ENCODE measurements at places on chromosomes 3 and 15.

- no peak for DNase-seq
Observed at GRCh38 chr3:58874795-58875194, 175.0 kb downstream of the CFAP20DC start.

DNA sequence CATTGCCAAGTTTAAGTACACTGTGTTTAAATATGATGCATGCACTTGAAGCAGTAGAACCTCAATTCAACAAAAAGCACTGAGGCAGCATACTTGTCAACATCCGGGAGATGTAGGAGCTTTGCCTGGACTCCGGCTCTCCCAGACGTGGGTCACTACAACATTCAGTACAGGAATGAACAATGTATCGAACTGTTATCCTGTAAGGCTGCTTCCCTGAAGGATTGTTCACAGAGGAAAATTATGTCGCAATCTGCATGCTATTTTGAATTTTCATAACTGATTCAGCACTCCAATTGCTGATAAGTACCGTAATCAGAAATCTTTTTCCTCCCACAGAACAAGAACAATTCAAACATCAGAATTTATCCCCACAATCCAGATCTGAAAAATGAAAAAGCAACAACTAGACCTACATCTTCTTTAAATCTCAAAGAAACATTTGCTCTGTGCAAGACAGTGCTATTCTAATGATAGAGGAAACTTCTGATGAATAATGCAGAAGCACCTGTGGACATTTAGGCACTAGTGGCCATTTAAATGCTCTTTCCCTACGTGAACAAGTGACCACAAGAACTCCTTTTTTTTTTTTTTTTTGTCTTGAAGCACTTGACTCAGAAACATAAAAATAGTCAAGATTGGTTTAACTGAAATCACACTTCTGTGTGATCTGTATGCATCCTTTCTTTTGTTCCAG is 113.4 kb downstream of the PLCH1 start:
- no peak for DNase-seq

DNA sequence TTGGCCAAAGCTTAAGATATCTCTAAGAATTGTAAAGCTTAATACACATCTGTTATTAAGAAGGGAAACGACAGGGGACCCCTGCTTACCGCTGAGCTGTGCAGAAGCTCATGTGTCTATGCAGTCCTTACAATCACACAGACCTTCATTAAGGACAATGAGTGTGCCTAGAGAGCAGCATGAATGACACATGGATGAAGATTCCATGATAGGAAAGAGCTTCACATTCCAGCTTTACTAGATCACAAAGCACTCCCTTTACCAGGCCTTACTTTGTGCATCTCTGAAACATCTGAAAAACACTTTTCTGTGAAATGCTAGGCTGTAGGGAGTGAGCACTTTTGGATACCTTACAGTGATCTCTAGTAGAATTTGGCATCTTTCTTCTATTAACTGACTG is 32.0 kb downstream of the RNF168 start:
- no peak for DNase-seq

GRCh38 chr15:43774062-43774461 is 2.7 kb downstream of the ELL3 start:
- no peak for DNase-seq

- no peak for DNase-seq
Observed at GRCh38 chr3:56870436-56870835, 68.7 kb upstream of the ARHGEF3 start.

DNA sequence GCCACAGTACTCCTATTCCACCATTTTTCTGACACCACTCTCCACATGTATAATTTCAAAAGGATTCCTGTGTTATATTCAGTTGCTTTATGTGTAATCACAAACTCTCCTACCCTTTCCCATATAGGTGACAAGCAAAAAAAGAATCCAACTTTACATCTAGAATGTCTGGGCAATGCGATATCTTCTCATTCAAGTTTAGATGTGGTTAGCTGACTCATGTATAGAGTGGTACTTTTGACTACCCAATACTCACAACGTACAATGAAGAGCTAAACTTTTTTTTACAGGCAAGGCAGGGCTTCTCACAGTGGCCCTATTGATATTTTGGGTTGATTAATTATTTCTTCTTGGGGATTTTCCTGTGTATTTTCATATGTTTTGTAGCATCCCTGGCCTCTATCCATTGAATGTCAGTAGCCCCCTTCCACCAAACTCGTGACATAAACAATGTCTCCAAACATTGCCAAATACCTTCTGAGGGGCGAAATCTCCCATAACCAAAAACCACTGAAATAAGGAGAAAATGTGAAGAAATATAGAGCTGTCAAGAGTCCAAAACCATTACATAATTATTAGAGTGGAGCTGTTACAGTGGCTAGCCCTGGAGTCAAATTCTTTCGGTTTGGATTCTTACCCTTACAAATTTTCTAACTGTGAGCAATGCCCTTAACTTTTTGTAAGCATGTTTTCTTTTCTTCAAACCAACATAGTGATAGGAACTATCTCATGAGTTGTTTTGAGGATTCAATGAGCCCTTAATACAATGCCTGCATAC is 342.6 kb downstream of the NSUN3 start:
- no peak for DNase-seq

DNA sequence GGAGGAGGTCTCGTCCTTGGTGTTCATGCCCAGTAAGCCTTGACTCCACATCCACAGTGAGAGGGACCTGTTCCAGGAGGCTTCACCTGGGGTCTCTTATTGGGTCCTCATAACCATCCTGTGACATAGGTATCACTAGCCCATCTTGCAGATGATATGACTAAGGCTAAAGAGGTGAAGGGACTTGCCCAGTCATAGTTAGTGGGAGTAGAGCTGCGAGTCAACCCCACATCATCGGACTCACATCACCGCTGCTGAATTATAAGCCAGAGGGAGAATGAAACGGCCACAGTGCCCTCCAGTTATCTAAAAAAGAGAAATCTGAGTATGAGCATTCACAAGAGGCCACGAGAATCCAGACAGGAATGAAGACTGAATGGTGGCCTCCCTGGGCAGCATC is 66.0 kb downstream of the MESD start:
- no peak for DNase-seq

DNA sequence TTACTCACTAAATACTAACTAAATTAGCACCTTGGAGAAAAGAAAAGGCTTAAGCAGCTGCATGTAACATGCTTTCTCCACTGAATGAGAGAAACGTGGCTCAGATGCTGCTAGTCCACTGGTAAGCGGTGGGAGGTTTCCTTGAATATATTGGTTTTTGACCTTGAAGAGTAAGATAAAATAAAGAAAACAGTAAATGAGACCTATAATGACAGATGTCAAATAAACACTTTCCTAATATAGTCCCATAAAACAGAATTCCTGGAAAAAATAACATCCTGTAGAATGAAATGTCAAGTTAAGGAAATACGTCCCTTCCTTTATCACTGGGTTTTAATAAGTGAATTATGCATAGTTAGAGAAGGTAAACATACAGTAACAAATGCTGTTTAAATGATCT is 215.0 kb downstream of the DPH6 start:
- DNase-seq, result no peak
